Tongue (tissue), 3 donors: ENCODE measurements at places on chromosomes 5 and 9. TPM values are rescaled to one million over a fixed set of nuclear protein-coding genes. Genes with fewer than 3 reads are reported as not detected.

MAMDC4 gene
- total RNA-seq = 3.8 TPM

LCN12 gene
- total RNA-seq = 0.82 TPM

ANXA2R gene
- total RNA-seq = 2.7 TPM

OR1Q1 gene
- not detected for total RNA-seq

ZNF354C gene
- 16.3 TPM for total RNA-seq

CDC20B gene
- not detected for total RNA-seq

SGCD gene
- 169 TPM for total RNA-seq

GDF9 gene
- 1.7 TPM for total RNA-seq

DNA sequence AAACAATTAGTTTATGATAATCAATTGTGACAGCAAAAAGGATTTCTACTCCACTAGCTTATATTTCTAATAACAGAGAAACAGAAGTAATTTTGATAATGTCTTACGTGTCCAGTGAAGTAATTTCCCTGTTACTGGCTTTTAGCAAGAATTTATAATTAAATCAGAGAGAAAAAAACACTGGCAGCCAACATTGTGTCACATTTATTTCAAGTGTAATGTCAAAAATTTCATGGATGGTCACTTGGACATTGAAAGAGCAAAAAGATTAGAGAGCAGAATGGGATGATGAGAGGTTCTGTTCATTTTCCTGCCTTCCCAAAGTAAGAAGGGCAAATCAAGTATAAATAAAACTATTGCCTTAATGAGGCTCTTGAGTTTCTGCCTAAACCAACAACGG lies 239.3 kb upstream of the SEMA6A start:
- no peak for DNase-seq

DNA sequence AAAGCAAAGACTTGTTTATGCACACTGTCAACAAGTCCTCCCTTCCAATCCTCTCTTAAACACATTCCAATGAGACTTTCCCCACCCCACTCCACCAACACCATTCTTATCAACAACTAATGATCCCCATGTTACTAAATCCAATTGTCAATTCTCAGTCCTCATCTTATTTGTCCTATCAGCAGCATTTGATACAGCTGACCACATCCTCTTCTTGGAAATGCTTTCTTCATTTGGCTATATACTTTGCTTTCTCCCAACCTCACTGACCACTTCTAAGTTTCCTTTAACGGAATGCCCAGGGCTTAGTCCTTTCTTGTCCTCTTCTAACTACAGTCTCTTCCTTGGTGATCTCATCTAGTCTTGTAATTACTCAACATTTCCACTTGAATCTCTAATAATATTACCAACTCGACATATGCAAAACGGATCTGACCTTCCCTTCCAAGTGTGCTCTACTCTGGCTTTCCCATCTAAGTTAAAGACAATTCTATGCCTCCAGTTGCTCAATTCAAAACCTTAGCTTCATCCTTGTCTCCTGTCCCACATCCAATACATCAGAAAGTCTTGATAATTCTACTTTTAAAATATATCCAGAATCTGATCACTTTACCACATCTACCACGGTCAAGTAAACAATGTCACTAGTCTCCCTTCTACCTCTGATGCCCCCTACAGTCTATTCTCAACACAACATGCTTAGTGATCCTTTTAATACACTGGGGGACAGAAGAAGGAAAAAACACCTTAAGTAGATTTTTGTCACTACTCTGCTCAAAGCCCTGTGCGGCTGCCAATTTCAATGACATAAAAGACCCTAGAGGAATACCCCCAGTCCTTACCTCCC lies 25.5 kb downstream of the AGTPBP1 start:
- DNase-seq = no peak

DNA sequence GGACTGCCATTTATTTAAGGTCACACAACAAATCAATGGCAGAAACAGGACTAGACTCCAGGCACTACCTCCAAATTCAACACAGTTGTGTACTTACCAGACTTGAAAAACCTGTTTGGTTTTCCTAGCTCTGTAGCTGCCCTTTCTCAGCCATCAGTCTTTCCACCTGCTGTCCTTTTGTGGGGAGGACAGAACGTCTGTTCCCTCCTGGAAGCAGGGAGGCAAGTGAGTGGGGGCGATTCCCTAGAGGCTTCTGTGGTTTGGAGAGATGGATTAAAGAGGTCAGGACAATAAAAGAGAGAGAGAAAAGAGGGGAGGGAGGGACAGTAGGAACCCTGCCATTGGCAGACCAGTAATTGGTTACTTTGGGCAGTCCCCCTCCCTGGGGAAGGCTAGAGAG lies 14.7 kb downstream of the ASTN2 start:
- DNase-seq = peak; percentile 16

GRCh38 chr9:91427873-91428272 lies 4.2 kb upstream of the NFIL3 start:
- DNase-seq = no peak

DNA sequence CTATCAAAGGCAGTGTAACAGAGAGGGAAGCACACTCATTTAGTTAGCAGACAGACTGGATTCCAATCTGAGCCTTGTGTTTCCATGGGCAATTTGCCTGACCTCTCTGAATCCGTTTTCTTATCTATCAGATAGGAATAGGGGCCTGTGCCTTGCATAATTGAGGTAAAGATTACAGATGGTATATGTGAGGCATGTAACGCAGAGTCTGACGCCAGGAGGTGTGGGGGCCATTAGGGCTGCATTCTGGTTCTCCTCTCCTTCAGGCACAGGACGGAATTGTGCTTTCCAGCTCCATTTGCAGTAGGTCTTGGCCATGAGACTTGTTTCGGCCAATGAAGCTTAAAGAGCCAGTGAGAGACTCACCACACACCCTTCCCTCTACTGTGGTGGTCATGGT lies 97.6 kb downstream of the FRMD3 start:
- no peak for DNase-seq

GRCh38 chr5:54632131-54632701 lies 114.7 kb downstream of the SNX18 start:
- peak; percentile 46 for DNase-seq

DNA sequence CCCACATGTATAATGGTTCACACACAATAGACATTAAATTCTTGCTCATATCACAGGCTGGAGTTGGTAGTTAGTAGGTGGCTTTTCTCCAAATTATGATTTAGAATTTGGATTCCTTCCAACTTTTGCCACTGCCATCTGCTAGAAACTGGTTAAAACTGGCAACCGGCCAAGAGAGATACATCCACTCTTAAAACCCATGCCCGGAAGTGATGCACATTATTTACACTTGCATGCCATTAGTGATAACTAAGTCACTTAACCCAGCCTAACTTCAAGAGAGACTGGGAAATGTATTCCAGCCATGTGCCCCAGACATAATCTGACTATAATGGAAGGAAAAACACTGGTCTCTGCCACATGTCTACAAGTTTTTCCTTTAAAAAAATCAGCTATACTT lies 395.7 kb upstream of the SEMA6A start:
- peak; percentile 94 for DNase-seq

GRCh38 chr9:75833778-75834177 lies 56.7 kb upstream of the PCSK5 start:
- DNase-seq = no peak

DNA sequence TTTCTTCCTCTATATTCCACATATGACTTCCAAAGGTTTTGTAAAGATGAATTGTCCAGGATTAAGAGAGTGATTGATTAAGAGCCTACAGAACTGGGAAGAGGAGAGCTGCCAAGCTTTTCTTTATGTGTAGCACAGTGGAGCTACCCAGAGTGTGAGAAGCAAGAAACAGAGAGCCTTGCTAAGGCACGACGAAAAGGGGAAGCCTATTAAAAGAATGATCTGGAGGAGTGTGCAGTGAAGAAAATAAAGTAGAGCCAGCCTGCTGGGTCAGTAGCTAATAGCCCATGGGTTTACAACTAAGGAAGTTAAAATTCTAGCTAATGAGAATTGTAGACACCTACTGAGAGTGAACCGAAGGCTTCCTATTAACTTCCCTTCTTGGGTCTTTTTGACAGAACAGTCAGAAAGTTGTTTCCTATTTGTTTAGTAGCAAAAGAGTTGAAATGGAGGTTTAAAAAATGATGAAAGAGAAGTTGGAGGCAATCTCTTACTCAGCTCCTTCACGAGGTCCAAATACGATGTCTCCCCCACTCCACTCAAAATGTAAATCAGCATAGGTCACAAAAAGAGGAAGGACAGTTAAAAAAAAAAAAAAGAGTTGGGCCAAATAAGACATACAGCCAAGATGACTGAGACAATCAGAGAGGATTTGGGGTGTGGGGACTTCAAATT lies 957 bp upstream of the PRR16 start:
- DNase-seq = no peak

GRCh38 chr9:137705443-137705863 lies 86.6 kb downstream of the EHMT1 start:
- DNase-seq = no peak

- no peak for DNase-seq
Observed at GRCh38 chr5:159257629-159258283, 5.3 kb upstream of the UBLCP1 start.

- no peak for DNase-seq
Observed at GRCh38 chr5:42799241-42799608, 12.5 kb downstream of the SELENOP start.

GRCh38 chr9:125119643-125120286 lies 23.6 kb downstream of the SCAI start:
- peak; percentile 59 for DNase-seq

GRCh38 chr9:38071470-38072134 lies 2.6 kb upstream of the SHB start:
- DNase-seq = peak; percentile 35

DNA sequence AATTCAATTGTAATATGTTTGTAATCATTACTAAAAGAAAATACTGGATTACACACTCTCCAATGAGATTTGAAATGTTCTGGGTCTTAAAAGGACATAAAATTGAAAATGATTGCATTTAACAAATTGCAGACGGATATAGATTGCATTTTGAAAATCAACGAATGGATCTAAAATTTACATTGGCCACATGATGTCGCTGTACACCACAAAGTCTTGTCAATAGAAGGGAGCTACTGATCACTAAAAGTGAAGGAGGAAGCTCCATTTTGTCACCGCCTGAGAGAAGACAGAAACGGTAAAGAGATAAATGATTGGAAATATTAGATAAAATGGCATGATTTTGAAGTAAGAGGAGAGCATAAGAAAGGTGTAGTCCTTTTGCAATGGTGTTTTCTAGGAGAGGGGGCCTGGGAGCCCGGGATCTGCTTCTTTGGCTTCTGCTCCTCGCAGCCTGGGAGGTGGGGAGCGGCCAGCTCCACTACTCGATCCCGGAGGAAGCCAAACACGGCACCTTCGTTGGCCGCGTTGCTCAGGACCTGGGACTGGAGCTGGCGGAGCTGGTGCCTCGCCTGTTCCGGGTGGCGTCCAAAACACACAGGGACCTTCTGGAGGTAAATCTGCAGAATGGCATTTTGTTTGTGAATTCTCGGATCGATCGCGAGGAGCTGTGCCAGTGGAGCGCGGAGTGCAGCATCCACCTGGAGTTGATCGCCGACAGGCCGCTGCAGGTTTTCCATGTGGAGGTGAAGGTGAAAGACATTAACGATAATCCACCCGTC lies at the start of gene PCDHA1:
TSS of gene PCDHA1 (plus strand) at position 236 of the 782 bp plus-strand sequence.
- DNase-seq = no peak

DNA sequence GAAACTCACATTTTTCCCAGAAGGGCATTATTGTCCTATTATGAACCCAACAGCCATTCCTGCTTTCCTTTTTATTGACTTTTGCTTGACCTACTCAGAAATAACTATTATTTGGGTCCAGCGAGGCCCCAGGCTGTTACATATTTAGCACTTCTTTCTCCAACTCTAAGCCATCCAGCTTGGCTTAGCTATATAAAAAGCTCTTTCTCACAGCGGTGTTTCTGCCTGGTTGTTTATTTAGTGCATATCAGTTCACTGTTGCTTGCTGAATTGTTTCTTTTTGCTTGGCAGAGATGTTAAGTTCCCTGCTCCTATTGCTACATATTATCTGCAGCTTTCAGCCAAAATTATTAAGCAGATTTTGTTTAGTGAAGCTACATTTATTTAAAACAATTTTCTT lies 1156.8 kb upstream of the SEMA6A start:
- peak; percentile 17 for DNase-seq

DNA sequence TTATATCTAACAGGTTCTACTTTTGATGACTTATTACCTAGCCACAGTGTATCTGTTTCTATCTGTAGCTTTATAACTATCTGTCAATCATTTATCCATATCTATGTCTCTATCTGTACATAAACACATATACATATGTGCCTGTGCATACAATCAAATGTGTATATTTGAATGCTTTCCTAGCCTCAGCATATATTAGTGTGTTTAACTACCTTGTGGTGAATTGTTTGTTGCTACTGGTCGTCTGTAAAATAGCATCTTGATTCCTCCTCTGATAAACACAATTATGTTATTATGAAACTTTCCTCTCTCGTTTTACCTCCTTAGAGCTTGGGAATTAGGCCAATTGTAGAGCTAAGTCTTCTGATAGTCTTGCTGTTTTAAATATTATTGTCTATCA lies 44.4 kb downstream of the PARP8 start:
- DNase-seq = no peak

GRCh38 chr5:38453506-38453905 lies 102.9 kb downstream of the LIFR start:
- no peak for DNase-seq

DNA sequence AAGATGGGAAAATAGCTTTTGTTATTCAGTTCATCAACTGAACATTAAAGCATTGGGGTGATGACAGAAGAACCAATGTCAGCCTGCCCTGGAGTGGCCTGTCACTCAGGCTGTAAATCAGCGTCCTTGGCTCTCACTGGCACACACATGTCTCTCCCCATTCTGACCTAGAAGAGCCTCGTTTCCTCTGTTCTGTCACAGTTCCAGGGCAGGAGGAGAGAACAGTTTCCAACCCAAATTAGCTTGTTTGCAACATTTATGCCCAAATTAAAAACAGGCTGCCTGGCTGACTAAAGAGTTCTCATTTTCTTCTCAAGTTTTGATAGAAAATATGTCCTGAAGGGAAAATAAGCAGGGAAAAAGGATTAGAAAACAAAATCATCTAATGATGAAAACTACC lies 520.1 kb downstream of the CHSY3 start:
- peak; percentile 5 for DNase-seq

DNA sequence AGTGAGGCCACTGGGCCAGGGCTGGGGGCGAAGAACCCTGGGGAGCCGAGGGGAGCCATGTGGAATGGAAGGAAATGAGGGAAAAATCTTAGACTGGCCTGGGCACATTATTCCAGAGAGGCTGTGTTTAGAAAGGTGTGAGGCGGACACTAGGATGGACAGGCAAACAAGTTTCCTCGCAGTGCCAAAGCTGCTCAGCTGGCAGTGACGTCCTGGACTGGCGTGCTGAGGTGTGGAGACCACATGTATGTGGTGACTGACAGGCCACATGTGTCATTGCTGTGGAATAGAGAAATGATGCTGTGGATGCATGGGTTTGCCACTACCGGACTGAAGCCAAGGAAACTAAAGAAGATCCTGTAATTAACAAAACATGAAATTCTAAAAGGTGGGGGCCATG lies 42.6 kb downstream of the RASEF start:
- no peak for DNase-seq
